ENCODE measurements at places on chromosomes 16 and 17.

GRCh38 chr16:68444056-68444657, 4.2 kb downstream of the SMPD3 start:
- no peak for DNase-seq

GRCh38 chr17:39069114-39069756, 82.2 kb downstream of the PLXDC1 start:
- DNase-seq = peak; percentile 36

- no peak for DNase-seq
These were observed 117.4 kb downstream of the SOX9 start for GRCh38 chr17:72238157-72238673.

DNA sequence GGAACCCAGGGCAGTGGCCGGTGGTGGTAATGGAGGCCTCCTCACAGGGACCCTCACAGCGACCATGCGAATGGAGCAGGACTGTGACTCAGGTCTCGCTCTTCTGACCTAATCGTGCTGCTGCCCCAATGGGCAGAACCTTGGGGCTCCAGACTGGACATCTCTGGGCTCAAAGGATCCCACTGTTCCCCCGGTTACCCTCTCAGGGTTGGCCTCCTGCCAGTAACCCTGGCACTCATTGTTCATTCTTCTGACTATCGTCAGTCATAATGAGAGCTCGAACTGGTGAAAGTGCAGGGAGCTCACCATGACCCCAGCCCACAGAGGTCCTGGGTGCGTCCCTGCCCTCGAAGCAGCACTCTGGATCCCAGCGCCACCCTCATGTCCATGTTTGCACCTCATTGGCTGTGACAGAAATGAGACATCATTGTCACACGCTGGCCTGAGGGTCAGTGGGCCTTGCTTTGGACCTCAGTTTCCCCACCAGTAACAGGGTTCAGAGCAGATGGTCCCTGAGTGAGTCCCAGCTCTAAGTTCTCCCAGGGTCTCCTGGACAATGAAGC, 4.0 kb upstream of the NPRL3 start:
- no peak for DNase-seq

GRCh38 chr17:76141212-76142038, at the start of gene FOXJ1:
TSS of gene FOXJ1 (minus strand) at chr17:76141245. CDS start at chr17:76140395, 850 bp downstream.
- peak; percentile 93 for DNase-seq
